Esophagus squamous epithelium (tissue), 5 donors: ENCODE measurements at places on chromosomes 4 and X. TPM values are rescaled to one million over a fixed set of nuclear protein-coding genes. Genes with fewer than 3 reads are reported as not detected.

- DNase-seq = no peak
These were observed 25.3 kb upstream of the CLDN24 start for GRCh38 chr4:183347566-183347965.

Gene TCEAL2
- total RNA-seq = 0.57 TPM

Gene ANKRD50
- total RNA-seq = 16.4 TPM

GRCh38 chr4:158871335-158871724 is 102.5 kb downstream of the FNIP2 start:
- no peak for DNase-seq

DNA sequence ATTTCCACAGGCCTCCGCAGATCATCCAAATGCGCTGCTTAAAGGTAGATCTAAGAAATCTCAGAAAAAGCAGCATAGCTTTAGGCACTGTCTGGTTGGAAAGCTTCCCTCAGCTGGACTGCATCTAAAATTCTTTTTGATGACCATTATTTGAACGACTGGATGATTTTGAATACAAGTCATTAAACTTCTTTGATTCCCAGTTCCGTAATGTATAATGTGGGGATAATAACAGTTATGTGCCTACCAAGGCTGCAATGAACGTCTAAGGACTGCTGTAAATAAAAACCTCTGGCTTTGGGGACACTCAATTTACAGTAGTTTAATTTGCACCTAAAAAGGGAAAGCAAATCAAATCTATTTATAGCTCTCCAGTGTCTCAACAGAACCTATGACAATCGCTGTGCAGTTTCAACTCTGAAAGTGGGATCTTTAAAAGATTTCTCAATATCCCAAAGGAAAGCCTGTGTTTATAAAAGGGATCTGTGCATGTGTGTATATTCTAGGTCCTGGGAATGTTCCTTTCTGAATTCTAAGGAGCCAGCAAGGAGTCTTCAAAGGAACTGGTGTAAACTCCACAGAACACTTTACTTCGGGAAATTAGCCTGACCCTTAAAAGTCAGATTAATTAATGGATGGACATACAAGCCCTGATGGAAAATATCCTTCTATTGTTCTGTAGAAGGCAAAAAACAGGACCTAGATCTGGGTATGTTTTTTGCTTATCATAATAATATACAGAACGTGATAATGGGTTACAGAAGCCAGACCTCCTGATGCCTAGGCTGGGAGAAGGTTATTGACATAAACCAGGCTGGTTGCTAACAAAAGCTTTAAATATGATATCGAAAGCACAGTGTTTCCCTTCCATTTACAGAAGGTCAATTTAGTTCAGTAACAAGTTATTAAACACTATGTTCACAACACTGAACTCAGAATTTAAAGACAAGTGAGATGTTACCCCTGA is 53.4 kb downstream of the AFAP1 start:
- no peak for DNase-seq

- no peak for DNase-seq
These were observed 25.5 kb upstream of the MORC4 start for GRCh38 chrX:107025545-107025944.

Gene FAT1
- 62.6 TPM for total RNA-seq

Gene ITM2A
- total RNA-seq = 66.0 TPM

Gene PPEF2
- total RNA-seq = not detected

DNA sequence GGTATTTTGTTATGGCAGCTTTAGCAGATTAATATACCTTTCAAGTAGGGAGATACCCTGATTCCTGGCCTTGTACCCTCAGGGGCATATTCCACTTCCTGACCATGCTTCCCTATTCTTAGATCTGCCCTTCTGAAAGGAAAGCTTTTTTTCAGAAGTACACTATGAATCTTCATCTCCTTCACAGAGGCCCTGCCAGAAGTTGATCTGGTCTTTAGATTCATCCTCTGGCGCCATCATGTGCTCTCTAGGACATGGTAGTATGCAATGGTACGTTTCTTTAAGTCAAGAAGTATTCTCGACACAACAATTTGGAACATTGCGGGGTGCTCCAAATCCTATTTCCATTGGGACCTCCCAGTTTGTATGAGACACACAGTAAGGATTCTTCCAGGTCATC is 39.6 kb upstream of the DIPK2B start:
- DNase-seq = no peak

- DNase-seq = no peak
These were observed 45.4 kb downstream of the ZNF711 start for GRCh38 chrX:85288992-85289723.

Gene ASB12
- not detected for total RNA-seq

DNA sequence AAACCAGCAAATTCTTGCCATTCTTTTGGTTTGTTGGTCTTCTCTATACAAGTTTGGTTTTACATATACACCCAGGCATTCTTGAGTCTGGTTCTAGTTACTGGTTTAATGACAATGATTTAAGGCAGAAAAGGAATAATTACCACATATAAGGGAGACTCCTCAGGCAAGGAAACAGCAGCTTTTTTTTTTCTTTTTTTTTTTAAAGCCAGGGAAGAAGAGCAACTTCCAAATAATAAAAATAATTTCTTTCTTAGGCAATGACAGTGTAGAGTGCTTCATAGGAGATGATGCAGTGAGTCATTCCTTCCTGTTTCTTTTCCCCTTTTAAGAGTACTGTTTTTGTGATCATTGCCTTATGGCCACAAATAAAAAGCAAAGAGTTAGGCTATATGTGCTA is 289.7 kb downstream of the DKK2 start:
- no peak for DNase-seq

- no peak for DNase-seq
These were observed 75.8 kb upstream of the IL13RA2 start for GRCh38 chrX:115093191-115093590.

Gene MSL3
- 19.1 TPM for total RNA-seq

DNA sequence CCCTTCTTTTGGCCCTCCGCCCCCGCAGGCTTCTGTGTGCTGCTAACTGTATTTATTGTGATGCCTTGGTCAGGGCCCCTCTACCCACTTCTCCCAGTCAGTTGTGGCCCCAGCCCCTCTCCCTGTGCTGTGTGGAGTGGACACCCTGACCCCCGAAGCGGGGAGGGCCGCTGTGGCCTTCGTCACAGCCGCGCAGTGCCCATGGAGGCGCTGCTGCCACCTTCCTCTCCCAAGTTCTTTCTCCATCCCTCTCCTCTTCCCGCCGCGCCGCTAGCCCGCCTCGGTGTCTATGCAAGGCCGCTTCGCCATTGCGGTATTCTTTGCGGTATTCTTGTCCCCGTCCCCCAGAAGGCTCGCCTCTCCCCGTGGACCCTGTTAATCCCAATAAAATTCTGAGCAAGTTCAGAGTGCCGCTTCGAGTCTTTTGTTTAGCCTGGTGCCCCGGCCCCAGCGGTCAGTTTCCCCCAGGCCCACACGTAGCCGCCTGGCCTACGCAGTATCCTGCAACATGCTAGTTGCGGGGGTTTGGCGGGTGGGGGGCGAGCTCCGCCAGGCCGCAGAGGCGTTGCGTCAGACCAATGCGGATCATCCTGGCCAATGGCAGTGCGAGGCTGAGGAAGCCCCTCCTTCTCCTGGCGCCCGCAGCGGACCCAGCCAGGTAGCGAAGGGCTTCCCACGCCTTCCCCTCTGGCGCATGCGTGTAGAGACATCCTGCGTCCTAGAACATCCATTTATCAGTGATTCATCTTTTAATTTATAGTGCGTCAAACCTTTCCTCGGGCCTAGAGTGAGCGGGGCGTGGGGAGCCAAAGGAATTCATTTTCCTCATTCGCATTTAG is 5.6 kb upstream of the KANTR start:
- DNase-seq = no peak

DNA sequence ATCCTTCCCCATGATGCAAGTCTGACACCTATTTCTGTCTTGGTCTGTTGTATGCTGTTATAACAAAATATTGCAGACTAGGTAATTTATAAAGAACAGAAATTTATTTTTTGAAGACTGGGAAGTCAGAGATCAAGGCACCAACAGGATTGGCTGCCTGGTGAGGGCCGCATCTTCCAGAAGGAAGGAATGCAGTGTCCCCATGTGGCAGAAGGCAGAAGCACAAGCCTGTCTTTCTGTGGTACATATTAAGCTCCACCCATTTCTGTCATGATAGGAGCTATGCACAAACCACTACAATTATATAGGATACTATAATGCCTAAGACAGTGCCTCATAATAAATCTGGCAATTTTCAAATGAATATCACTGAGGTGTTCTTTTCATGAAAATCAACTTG is 502.3 kb upstream of the DIAPH2 start:
- no peak for DNase-seq

Gene EXOC1L
- total RNA-seq = not detected

Gene COL25A1
- total RNA-seq = 0.08 TPM

GRCh38 chrX:120262859-120263708 is 12.5 kb downstream of the ZBTB33 start:
- no peak for DNase-seq

GRCh38 chr4:116982656-116983055 is 102.7 kb downstream of the TRAM1L1 start:
- DNase-seq = no peak

DNA sequence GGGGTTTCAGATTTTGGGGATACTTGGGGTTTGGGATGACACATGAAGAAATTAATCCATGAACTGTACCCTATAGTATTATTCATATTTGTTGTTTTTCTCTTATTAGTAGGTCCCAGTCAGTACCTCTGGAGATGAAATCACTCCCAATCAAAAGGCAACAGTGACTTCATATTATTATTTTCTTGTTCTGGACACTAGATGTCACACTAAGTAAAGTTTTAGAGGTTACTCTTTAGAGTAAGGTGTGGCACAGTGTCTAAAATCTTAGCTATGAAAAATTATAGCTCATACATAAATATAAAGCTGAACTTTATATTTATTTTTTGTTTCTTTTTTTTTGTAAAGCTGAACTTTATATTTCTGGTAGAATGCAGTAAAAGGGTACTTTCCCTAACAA is 35.1 kb downstream of the FAM114A1 start:
- DNase-seq = no peak

GRCh38 chrX:56757327-56757726 is 28.3 kb downstream of the NBDY start:
- DNase-seq = no peak

- no peak for DNase-seq
These were observed 69.3 kb upstream of the NOCT start for GRCh38 chr4:138946306-138946705.

- no peak for DNase-seq
These were observed 3.2 kb downstream of the CXorf65 start for GRCh38 chrX:71103110-71103983.

Gene S100P
- total RNA-seq = 65.8 TPM

DNA sequence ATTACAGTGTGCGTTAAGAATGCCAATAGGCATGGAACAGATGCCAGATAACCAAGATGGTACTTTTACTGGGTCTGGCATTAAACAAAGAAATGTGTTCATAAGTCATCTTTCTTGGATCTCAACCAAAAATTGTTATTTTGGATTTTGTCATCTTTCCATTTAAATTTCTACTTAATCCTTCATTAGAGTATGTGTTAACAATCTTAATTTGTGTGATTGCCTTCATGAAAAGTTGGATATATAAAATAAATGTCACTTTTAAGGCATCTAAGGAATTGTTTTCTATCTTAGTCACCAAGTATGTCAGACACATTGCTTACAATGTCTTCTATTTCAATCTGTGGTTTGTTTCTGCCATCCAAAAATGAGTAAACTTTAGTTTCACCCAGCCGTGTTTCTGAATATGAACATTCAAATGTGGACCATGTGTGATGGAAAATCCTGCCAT is 87.5 kb downstream of the PALLD start:
- no peak for DNase-seq

Gene UCHL1
- 3.9 TPM for total RNA-seq

DNA sequence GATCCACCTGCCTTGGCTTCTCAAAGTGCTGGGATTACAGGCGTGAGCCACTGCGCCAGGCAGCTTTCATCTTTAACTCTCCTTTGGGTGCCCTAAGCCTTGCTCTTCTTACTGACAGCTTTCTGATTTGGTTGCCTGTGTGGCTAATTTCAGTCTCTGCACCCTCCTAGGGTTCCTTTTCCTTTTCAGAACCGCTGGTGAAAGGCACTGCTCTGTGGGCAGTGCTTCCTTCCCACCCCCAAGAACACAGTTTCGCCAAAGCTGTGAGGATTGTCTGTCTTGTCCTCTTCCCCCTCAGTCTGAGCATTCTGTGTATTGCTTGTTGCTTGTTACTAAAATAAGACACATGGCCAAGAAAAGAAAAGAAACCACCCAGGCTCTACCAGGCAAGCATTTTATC is 101.4 kb upstream of the FRMPD3 start:
- DNase-seq = no peak

DNA sequence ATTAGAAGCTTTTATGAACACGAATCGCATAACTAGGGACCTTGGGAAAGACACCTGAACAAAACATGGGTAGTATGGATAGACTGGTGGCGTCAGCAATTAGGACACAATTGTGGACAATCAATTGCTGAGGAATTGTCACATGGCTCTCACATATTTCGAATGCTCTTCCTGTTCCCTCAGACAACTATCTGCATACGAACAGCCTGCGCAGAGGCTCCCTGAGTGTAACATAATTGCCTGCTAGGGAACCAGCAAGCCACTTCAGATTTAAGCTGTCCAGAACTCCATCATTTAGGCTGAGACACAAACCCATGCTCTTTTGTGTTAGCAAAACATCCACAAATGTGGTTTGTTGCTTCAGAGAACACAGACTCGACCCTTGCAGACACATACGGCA is 160.8 kb downstream of the MGST2 start:
- DNase-seq = no peak

GRCh38 chr4:88169298-88169697 is 10.9 kb upstream of the ABCG2 start:
- DNase-seq = no peak

- no peak for DNase-seq
These were observed 182.8 kb upstream of the C1QTNF7 start for GRCh38 chr4:15245006-15245530.

GRCh38 chrX:118736394-118737010 is 9.1 kb downstream of the IL13RA1 start:
- no peak for DNase-seq

Gene F8
- 5.8 TPM for total RNA-seq

GRCh38 chrX:115504167-115504566 is 56.8 kb upstream of the PLS3 start:
- no peak for DNase-seq

Gene MEPE
- total RNA-seq = not detected

- no peak for DNase-seq
These were observed 83.0 kb upstream of the CBR4 start for GRCh38 chr4:169092889-169093522.

Gene SLC7A11
- total RNA-seq = 30.1 TPM

- no peak for DNase-seq
These were observed 177.0 kb upstream of the RASGEF1B start for GRCh38 chr4:81648576-81649275.

Gene OTC
- total RNA-seq = 0.57 TPM

Gene SATL1
- not detected for total RNA-seq

GRCh38 chrX:34557733-34558132 is 99.4 kb downstream of the TMEM47 start:
- DNase-seq = no peak

Gene MAGEA9B
- not detected for total RNA-seq

Gene PASD1
- total RNA-seq = not detected
